ENCODE measurements at places on chromosomes 11 and 22. TPM values are rescaled to one million over a fixed set of nuclear protein-coding genes. Genes with fewer than 3 reads are reported as not detected.
A peak's percentile ranks its signal among the peaks of the same experiment; 100 is the strongest.

DNA sequence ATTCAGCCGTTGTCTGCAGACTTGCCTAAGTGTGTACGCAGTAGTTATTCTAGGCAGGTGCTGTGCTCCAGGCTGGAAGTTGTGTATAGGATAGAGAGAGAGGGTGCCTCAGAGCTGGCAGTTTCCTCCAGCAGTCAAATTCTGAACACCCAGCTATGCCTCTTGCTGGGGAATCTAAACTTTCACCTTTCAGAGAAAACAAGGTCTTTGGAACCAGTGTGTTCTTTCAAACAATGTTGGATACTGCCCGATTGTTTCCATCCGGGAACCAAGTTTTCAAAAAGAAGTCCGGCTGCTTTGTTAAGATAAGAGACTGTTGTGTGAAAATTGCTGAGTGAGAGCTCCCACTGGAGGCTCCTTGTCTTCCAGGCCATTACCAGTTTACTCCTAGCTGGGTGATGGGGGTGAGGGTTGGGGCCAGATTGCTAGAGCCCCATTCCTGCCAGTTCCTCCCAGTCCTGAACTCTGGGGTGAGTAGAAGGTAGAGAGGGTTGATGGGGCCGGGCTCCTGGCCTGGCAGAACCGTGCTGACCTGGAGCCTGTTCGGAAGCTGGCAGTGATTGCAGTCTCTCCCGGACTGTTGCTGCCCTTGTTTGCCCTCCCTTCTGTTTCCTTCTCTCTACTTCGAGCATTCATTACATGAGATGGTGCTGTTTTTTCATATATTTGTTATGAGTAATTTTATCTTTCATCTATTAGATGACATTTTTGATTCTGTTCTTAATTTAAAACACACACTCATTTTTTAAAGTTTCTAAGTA, 150.2 kb downstream of the TEAD1 start:
- peak; percentile 32 for DNase-seq

OR4A15 gene
- not detected for total RNA-seq

GRCh38 chr22:23357053-23357452, 176.7 kb downstream of the BCR start:
- no peak for DNase-seq

DNA sequence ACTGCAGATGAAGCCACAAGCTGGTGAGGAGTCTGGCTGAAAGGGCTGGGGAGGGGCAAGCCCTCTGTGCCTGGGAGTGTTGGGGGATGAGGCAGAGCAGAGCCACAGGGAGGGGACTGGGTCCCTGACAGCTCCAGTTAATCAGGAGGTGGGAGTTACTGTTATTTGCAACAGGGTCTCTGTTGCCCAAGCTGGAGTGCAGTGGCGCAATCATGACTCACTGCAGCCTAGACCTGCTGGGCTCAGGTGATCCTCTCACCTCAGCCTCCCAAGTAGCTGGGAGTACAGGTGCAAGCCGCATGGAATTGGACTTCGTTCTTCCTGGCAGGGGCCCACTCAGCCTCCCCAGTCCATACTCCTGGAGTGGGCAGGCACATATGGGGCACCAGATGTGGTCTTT, 7.7 kb downstream of the SCN2B start:
- DNase-seq = no peak

GRCh38 chr11:132187814-132188213, 817.4 kb downstream of the NTM start:
- no peak for DNase-seq

DNA sequence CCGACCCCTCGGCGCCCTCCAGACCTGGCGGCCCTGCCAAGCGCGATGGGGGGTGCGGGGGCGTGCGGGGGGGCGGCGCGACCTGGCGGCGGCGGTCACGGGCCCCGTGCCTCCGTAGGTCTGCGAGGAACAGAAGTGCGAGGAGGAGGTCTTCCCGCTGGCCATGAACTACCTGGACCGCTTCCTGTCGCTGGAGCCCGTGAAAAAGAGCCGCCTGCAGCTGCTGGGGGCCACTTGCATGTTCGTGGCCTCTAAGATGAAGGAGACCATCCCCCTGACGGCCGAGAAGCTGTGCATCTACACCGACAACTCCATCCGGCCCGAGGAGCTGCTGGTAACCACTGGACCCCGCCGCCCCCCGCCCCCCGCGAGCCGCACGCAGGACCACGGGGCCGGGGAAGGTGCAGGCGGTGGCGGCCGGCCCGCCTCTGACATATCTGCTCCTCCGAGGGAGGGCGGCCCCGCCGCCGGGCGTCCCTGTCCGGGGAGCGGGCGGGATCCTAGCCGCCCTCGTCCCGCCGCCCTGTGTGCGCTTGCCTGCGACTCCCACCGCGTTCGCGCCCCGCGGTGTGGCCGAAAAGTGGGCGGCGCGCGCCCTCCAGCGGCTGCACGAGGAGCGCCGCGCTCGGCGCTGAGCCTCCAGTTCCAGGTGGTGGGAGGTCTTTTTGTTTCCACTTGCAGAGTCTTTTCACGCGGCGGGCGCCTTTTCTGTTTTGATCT, 2.1 kb downstream of the CCND1 start:
- DNase-seq = peak; percentile 79

Data from colonic mucosa (tissue), 4 donors.